ENCODE measurements at places on chromosomes 7 and 10. TPM values are rescaled to one million over a fixed set of nuclear protein-coding genes. Genes with fewer than 3 reads are reported as not detected.
A peak's percentile ranks its signal among the peaks of the same experiment; 100 is the strongest.

DNA sequence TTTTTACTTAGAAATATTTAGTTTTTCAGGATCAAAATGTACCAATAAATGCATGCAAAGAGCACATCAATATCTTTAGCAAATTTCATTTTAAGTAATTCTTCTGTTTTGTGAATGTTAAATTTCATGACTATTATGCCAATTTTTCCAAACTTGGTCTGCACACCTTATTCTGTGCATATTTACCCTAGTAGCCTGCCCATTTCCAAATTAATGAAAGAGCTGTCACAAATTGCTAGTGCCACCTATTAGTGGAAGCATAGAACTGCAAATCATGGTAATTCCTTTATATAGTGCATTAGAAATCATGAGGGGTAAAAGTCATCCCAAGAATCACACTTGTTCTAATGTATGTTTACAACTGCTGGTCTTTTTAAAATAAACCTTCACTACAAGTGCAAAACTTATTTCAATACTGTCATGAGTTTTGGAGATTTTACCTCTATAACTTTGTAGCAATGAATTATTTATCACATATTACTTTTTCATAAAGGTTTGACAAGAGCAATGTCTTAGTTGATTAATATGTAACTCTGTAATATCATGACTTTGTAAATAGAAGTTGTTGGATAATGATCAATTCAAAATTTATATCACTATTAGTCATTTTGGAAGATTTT lies 5.7 kb downstream of the SEMA3A start:
- DNase-seq: no peak

Gene COA1
- total RNA-seq: 33.2 TPM

Gene CALD1
- 36.7 TPM for total RNA-seq

Gene PITX3
- total RNA-seq: not detected

Gene BBIP1
- 15.7 TPM for total RNA-seq

DNA sequence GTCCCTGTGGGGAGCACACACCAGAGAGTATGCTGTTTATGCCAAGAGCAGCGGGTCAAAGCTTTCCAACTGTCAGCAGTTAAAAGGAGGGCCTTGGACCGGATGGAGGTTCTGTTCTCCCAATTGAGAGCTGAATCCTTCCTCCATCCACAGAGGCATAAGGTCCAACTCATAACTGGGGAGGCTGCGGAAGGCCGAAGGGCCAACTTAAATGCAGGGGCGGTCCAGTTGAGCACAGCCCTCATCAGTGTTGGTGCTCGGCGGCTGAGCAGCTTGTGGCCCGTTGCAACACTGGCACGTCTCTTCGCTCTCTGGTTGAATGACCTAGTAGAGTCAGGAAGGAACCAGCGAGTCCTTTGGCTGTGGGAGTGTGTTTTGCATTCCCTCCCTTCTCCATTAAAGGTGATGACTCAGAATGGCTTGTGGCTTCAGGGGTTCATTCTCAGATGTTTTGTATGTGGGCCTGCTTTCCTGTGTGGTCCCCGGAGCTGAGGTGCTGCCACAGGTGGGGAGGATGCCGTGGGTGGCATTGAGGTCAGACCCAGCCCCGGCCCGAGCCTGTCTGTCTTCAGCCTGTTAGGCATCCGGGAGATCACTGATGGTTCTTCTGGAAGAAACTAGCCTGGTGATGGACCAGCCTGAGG lies 44.8 kb upstream of the DMBT1 start:
- no peak for DNase-seq

DNA sequence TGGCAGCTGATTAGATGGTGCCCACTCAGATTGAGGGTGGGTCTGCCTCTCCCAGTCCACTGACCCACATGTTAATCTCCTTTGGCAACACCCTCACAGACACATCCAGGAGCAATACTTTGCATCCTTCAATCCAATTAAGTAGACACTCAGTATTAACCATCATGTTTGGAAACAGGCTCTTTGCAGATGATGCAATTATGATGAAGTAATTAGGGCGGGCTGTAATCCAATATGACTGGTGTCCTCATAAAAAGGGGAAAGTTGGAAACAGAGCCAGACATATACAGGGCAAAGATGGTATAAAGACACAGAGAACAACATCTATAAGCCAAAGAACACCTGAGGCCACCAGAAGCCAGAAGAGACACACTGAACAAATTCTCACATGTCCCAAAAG lies 658.6 kb downstream of the CCSER2 start:
- DNase-seq: no peak

Gene MTERF1
- 12.6 TPM for total RNA-seq

GRCh38 chr7:44072364-44073231 lies 7.2 kb upstream of the PGAM2 start:
- DNase-seq: peak; percentile 64

DNA sequence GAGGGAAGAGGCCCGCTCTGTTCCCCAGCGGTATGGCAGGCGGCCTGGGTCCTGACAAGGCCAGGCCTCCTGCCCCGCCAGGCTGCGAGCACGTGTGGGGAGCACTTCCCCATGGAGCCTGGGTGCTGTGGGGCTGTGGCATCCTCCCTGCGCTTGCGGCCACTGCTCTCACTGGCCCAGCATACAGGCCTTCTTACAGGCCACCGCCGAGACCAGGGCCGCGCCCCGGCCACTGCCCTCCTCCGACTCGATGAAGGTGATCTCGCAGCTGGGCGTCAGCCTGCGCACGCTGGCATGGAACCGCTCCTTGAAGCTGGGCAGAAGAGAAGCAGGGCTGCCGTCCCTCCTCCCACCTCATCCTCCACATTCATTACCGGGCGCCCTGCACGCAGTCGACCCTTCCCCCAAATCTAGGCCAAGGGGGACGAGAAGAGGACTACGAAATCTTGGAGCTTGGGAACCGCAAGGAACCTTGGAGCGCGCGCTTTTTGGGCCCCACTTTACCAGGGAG lies 3.9 kb upstream of the MYL7 start:
- DNase-seq: no peak

Gene PLXDC2
- total RNA-seq: 28.1 TPM

- DNase-seq: no peak
Observed at GRCh38 chr7:134820295-134820694, 40.9 kb downstream of the CALD1 start.

- no peak for DNase-seq
Observed at GRCh38 chr7:157611341-157611740, 274.5 kb downstream of the DNAJB6 start.

Gene CREM
- 14.5 TPM for total RNA-seq

- DNase-seq: no peak
Observed at GRCh38 chr7:126501617-126502016, 751.1 kb downstream of the GRM8 start.

DNA sequence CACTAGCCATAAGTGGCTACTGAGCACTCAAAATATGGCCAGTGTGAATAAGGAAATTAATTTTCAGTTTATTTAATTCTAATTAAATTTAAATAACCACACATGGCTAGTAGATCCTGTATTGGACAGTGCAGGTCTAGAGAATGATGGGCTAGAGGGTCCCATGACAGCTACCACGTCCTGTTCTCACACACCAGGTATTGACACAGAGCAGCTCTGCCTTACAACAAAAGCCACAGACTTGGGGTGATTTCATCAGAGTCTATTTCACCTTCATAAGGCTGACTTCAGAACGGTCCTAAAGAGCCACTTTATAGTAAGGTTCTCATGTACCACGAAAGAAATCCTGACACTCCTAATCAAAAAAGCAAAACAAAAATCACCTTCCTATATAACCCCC lies 111.3 kb downstream of the UBE2H start:
- DNase-seq: no peak

Gene HOXA10
- total RNA-seq: 30.0 TPM

Gene C10orf53
- total RNA-seq: not detected

DNA sequence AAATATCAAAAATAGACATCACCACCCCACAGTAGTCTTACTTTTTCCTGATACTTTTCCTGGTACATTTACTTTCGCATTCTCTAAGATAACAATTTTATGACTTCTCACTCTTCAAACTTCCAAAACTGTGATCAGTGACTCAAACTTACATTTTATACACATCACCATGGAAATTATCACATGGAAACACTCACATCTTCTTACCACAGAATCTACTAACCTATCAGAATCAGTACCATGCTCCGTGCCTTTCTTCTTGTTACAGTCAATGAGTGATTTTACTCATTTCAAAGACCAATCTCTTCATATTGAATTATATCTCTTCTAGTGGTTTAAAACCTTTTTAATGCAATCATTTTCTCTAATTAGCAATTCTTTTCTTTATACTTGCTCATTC lies 120.3 kb downstream of the PTEN start:
- no peak for DNase-seq

- DNase-seq: no peak
Observed at GRCh38 chr10:60549686-60550085, 160.0 kb upstream of the ANK3 start.

DNA sequence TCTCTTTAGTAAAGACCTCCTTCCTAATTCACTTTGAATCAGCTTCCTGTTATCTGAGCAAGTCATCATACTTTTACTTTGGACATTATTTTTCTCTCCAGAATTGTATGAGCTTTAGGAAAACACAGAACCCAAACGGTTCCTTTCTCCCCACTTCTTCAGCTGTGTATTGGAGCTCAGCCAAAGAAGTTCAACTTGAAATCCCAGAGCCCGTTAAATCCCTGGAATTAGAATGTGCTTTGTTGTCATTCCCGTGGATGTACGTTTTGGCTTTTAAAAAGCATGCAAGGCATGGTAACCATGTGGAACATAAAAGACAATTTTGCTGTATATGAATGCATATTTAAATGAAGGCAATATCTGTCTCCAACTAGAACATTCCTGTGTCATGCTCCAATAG lies 46.6 kb downstream of the AGMO start:
- no peak for DNase-seq

Gene DDC
- 74.7 TPM for total RNA-seq

DNA sequence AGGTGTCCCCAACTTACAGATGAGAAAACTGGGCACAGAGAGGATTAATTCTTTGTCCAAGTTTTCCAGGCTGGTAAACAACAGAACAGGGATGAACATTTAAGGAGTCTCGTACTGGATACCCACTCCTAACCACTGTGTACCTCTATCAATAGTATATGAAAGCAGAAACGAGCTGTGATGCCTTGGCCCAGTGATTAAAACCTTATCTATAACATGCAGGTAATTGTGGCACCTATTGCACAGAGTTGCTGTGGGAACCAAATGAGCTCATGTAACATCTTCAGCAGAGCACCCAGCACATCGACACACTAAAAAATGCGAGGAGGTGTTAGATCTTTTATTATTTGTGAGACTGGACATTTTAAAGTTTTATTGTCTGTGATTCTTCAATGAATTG lies 1.6 kb downstream of the TMEM273 start:
- DNase-seq: no peak

- DNase-seq: no peak
Observed at GRCh38 chr10:21732067-21732772, 198.2 kb downstream of the MLLT10 start.

Gene MTPN
- total RNA-seq: 97.6 TPM

DNA sequence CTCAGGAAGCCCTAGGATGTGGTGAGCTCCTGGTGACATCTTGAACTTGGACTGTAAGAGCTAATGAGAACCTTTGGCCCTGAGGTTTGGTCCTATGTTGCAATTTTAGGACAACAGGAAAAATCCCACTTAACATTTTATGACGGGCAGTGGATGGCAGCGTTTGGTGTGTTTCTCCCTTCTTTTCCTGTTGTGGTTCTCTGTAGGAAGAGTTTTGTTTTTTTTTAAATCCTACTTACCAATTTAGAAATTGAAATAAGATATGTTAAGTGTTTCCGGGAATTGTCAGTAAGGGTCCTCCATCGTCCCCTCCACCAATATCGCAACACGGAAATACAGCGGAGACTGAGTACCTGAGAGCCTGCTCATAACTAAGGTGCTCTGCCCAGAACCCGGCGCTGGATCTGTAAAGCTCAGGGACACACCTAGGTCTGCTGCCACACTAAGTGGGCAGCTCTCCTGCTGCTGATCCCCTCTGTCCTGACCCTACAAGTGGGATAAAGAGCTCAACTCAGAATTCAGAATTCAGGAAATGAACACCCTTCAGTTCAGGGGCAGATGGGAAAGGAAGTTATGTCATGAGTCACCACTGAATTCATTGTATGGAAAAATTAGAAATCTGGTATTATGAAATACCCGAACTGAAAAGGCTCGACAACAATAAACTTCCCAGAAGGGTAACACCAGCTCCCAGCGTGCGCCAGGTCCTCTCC lies 9.1 kb upstream of the PROSER2 start:
- no peak for DNase-seq

DNA sequence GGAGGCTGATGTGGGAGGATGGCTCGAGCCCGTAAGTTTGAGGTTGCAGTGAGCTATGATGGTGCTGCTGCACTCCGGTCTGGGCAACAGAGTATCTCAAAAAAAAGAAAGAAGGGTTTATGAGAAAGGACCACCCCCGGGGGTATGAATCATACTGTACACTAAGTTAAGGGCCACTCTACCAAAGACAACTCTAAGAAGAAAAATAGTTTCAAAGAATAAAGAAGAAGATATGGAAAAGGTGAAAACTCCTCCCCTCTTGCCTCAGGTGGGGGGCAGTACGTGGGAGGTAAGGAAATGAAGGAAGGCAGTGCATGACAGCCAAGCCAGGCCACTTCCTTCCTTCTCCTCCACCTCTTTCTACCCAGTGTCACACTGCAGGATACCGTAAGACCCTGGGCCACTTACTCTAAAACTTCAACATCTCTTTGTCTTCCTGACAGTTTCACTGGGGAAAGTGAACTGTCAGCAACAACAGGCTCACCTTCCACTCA lies 61.3 kb downstream of the PIP4K2A start:
- DNase-seq: no peak

Gene FAM25A
- not detected for total RNA-seq

- DNase-seq: no peak
Observed at GRCh38 chr7:23106823-23107663, 1.5 kb downstream of the KLHL7 start.

DNA sequence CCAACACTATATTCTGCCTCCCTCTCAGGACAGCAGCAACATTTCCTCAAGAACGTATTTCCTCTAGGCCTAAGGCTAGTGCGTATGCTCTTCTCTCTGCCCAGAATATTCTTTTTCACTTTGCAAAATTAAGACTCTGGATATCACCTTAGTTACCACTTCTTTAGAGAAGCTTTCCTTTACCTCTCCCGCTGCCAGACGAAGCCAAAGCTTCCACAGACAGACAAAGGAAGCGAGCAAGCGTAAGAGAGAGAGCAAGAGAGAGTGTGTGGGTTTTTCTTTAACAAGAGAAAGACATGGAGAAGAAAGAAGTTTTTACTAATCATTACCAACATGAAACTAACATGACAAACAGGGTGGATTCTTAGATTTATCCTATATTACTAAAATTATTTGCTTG lies 64.1 kb downstream of the P4HA1 start:
- DNase-seq: no peak

GRCh38 chr7:11969643-11970042 lies 137.6 kb upstream of the THSD7A start:
- DNase-seq: no peak

Gene VWA2
- 1.1 TPM for total RNA-seq

DNA sequence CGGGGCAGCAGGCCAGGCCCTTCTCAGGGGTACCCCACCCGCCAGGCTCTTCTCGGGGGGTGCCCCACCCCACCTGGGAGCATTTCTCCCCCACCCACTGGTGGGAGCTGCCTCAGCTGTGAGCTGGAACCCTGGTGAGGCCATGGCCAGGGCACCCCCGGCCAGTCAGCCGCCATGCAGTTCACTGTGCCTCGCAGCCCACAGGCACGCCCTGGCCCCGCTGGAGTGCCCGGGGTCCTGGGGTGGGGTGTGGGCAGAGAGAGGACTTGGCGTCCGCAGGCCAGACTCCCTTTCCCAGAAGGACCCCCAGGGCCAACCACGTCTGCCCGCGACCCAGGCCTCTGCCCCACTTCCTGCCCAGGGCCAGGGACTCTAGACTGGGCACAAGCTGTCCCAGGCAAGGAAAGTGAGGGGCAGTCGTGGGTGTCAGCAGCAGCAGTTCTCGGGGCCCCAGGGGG lies 13.1 kb downstream of the DPYSL4 start:
- no peak for DNase-seq

Data from left colon (tissue), 2 donors.